ENCODE measurements at places on chromosomes 3 and 15.

- DNase-seq: no peak
Observed at GRCh38 chr15:70133296-70133695, 35.6 kb upstream of the TLE3 start.

- peak; percentile 98 for DNase-seq
Observed at GRCh38 chr15:84981054-84981710, 474 bp upstream of the PDE8A start.

- DNase-seq: peak; percentile 55
Observed at GRCh38 chr15:88657326-88658069, 18.7 kb downstream of the ISG20 start.

DNA sequence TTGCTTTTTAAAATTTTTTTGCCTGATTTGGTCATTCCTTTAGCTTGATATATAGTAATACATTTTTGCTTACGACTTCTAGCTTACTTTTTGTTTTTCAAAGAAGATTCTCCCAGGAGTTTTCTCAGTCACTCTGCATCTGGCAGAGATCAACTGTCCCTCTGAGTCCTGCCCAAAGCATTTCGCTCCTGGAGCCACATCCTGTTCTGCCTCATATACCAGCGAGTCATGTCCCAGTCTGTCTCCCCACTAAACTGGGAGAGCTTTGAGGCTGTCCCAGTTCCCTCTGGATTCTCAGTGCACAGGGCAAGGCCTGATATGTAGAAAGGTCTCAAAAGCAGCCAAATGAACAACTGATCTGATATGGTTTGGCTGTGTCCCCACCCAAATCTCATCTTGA, 326.3 kb downstream of the ARRDC4 start:
- no peak for DNase-seq

GRCh38 chr3:97830638-97831037, 8.8 kb downstream of the CRYBG3 start:
- DNase-seq: no peak

GRCh38 chr3:32239307-32240158, 1.1 kb downstream of the CMTM8 start:
- DNase-seq: no peak

- DNase-seq: no peak
Observed at GRCh38 chr15:70262591-70263274, 165.0 kb upstream of the TLE3 start.

DNA sequence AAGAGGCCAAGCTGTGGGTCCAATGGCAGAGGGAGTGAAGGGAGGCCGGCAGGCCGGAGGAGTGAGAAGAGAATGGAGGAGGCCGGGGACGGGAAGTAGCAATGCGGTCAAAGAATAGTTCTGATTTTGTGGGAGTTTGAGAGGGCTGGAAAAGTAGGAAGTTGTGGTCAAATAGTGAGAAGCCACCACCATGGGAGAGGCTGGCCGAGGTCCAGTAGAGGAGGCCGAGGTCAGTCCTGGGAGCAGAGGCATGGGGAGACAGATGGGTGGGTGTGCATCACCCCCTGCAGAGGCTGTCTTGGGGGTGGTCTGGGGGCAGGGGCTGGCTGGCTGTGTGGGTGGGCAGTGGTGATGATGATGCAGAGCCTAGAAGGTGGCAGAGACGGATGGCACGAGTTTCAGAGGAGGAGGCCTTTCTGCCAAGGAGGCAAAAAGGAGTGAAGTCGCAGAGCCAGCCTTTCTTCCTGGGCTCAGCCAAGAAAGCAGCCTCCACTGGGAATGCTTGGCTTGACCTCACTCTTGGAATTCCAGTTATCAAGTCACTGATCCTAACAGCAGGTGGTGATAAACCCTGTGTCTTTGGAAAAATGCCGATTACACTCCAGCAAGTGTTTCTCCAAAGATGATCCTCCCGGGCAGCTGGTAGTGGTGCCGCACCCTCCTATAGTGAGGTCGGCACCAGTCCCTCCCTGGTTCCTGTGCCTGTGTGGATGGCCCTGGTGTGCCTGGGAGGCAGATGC, 57.3 kb downstream of the ARNT2 start:
- DNase-seq: no peak

DNA sequence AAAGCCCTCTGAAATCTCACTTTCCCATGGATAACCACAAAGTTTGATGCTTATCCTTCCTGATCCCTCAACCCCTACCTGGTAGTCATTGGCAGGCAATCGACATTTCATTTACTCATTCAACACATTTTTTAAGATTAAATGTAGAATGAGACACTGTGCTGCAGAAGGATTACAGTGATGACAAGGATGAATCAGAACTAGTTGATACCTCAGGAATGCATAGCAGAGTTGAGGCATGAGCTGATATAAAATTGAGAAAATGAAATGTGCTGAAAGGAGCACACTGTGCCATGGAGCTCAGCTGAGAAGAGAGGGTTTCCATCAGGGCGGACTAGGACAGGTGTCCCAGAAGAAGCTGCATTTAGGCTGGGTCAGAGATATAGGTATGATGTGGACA, 48.9 kb upstream of the ACTL6A start:
- peak; percentile 65 for DNase-seq

- DNase-seq: no peak
Observed at GRCh38 chr15:77329202-77329601, 90.7 kb downstream of the PEAK1 start.

Data from iris pigment epithelial cell (primary cell).